Activated T-helper 17 cell treated with anti-CD3 and anti-CD28 coated beads, Interleukin-2, amount 50 U/mL, for 72 hours (primary cell): ENCODE measurements at places on chromosomes 2 and 18.

DNA sequence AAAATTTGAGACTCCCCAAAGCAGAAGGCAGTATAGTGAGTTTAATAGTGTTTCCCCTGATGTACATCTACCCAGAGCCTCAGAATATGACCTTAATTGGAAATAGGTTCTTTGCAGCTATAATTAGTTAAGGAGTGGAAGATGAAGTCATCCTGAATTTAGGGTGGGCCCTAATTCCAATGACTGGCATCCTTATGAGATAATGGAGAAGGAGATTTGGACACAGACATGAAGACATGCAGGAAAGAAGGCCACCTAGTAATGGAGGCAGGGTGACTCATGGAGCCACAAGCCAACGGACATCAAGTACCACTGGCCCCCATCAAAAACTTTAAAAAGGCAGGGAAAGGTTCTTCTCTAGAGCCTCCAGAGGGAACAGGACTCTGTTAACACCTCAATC is 308.9 kb downstream of the TXNL1 start:
- ATAC-seq: no peak

- no peak for ATAC-seq
Observed at GRCh38 chr2:145356056-145356455, 836.1 kb upstream of the ZEB2 start.

GRCh38 chr2:231133365-231134099 is 8.7 kb upstream of the HTR2B start:
- no peak for ATAC-seq

DNA sequence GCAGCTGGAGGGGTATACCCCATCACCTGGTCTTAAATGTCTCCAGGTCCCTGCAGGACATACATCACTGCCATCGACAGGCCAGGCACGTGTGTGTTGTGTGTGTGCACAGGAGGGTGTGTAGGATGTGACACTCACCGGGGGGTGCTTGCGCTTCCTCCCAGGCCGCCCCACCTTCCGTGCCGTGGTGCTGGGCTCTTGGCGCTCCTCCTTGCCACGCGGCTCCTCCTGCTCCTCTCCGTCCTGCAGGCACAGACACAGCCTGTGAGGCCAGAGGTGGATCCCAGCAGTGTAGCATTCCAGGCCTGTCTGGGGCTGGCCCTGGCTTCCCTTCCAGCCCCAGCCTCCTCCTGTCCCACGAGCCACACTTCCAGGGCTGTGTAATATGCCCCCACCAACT is 41.7 kb downstream of the DNMT3A start:
- ATAC-seq: no peak

- ATAC-seq: peak; percentile 88
Observed at GRCh38 chr2:25558262-25558661, 115.1 kb downstream of the DTNB start.

DNA sequence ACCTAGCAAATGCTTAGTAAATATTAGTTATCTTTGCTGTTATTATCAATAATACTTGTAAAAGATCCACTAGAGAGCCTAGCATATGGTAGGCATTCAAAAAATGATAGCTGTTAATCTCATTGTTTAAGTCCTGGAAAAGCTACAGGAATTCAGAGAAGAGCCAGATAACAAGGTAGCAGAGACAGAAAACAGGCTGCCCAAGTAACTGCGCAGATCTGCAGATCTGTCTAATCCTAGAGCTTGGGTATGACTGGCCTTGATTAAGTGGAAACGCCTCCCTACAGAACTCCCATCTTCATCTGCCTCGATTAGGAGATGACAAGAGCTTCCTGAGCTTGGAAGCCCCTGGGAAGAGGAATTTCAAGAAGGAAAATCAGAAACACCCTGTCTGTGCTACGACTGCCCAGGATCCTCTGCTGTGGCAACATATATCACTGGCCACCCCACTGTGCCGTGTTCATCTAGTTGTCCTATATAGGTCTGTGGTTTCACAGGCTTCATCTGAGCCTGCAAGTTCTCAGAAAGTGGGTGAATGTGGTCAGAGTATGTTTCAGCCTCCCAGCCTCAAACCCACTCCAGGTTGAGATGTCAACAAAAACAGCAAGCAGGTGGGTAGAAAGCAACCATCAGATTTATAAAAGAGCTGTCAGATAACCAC is 151.5 kb upstream of the PKDCC start:
- peak; percentile 95 for ATAC-seq

DNA sequence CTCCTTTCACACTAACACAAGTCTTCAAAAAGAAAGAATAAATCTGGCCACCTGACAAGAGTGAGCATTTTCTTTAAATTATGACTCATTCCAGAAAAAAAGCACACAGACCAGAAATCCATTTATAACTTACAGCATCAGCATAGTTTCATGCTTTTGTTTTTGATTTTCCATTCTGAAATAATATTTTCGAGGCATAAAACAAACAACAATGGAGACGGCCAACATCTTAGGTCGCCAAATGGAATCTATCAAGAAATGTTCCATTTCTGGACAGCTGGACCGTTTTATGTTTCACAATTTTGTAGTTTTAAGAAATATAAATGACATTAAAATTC is 165.4 kb upstream of the ZFP36L2 start:
- no peak for ATAC-seq
